ENCODE measurements at places on chromosomes 3 and 15.
A peak's percentile ranks its signal among the peaks of the same experiment; 100 is the strongest.

DNA sequence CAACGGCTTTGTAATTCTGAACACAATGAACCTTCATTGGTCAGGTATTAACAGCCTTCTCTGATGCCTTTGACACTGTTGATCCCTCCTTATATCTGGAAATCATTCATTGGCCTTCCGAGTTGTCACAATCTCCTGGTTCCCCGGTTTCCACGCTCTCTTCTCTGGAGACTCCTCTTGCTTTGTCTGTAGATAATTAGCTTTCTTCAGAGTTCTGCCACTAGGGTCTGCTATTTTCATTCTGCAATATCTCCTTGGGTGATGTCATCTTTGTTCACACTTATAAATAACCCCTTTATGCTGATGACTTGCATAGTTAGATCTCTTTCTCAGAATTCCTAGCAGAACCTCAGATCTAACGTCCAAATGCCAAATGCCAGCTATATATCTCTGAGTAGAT lies 583.8 kb upstream of the ZNF717 start:
- no peak for DNase-seq

- DNase-seq = no peak
Observed at GRCh38 chr3:72042397-72043203, 257.7 kb upstream of the PROK2 start.

GRCh38 chr15:67968564-67968963 lies 85.6 kb upstream of the PIAS1 start:
- peak; percentile 54 for DNase-seq

GRCh38 chr3:59654123-59654479 lies 604.3 kb upstream of the CFAP20DC start:
- DNase-seq = no peak

GRCh38 chr3:163924600-163924999 lies 1153.7 kb downstream of the SI start:
- DNase-seq = no peak

GRCh38 chr3:171330938-171331337 lies 129.3 kb downstream of the TNIK start:
- DNase-seq = no peak

GRCh38 chr3:49929291-49930167 lies at the start of gene MON1A:
TSS of gene MON1A (minus strand) at chr3:49929811. CDS start at chr3:49913346, 16,465 bp downstream.
- peak; percentile 52 for DNase-seq

DNA sequence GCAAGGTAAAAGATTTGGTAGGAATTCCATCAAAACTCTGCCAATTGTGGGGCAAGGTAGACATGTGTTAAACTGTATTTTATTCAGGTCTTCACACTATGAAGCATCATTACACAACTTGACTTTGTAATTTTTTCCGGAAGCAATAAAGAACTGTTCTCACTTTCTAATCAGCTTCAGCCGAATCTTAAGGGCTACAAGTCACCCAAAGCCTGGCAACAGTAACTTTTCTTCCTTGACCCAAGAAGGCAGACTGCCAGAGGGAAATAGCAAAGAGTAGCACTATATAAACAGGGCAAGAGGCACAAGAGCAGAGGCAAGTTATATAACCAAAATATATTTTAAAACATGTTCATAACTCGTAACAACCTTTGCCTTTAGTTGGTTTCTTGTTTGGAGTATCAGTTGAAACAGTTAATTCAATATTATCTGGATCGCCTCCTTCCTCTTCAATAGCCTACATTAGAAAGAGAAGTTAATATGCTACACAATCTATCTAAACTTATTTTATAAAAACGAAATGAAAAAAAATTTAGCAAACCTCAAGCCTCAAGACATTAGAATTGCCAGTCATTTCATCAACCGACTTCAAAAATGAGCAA lies 1.4 kb downstream of the SLTM start:
- DNase-seq = no peak

DNA sequence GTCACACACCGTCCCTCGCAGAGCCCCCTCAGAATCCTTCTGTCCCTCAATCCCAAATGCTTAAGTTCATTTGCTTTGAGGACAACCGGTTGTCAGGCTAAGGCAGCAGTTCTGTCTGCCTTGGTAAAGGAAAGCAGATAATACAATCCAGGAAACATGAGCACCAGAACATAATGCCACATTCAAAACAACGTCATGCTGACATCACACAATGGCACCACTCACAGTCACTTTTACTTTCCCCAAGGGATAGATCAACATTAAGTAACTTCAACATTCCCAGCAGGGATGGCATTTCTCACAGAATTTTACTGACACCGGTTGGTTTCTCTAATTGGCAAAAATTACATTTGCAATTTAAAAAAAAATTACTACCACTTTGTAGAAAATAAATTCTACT lies 74.6 kb upstream of the PSMD6 start:
- no peak for DNase-seq

- no peak for DNase-seq
Observed at GRCh38 chr3:88584451-88584850, 434.7 kb downstream of the C3orf38 start.

DNA sequence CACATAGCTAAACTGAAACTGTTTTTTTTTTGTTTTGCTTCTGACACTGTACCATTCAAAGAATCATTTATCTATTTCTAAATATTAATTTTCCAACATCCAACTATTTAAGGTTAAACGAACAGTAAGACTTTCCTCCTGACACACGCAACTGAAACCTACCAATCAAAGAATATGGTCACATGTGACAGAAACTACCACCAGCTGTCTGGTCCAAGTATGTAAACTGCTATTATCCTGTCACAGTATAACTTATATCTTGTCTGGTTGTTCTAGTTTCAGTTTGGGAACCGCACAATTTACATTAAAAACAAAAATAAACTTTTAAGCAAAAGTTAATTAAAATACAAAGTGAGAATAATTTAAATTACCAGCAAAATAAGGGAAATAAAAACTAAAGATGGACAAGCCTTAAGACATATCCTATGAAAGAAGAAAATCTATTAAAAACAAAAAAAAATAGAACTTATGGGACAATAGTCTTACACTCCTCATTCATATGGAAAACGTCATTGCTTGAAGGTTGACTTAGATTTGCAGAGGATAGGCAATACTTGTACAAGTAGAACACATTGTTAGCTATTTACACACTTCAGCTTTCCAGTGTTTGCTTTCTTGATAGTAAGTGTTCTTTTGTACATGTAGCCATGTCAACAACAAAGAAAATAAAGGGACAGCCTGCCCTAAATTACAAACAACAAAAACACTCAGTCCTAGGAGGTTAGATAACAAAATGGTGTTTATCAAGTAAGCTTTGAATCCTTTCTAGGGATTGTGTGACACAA lies 26.8 kb upstream of the CHRM5 start:
- no peak for DNase-seq

GRCh38 chr3:108079043-108079442 lies 11.8 kb downstream of the CD47 start:
- DNase-seq = no peak

GRCh38 chr3:172687501-172687900 lies 23.4 kb downstream of the NCEH1 start:
- DNase-seq = peak; percentile 33

- DNase-seq = no peak
Observed at GRCh38 chr15:38555686-38556334, 8.8 kb downstream of the RASGRP1 start.

DNA sequence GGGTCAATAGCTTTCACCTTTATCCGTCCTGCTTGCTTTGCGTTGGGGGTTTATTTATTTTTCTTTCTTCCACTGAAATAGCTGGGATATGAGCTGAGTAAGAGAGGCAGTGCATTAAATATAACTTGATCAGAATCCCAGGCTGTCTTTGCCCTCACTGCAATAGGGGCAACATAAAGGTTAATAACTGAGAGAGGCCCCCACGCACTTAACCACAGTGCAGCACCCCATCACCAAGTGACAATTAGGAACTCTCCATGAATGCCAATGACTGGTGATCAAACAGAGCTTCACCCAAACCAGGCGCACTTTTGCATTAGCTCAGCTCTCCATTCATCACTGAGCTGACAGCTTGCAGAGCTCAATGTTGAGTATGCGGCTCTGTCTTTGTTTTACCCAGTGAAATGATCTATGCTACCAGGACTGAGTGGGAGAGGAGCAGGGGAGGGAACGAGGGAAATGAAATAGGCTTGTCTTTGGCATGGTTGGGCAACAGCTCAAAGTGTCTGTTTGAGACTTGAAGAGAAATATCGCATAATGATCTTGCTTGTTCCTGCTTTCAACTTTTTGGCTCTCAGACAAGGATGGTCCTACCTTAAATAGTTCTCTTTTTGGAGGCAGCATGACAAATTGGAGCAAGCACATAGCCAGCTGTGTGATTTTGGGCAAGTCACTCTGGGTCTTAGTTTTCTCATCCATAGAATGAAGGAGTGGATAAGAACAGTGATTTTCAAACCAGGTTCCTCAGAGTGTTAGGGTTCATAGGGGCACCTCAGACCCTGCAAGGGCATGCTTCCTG lies 14.5 kb upstream of the GLCE start:
- DNase-seq = peak; percentile 75

GRCh38 chr15:61025308-61025707 lies 203.8 kb downstream of the RORA start:
- no peak for DNase-seq

- no peak for DNase-seq
Observed at GRCh38 chr15:71366522-71366921, 251.3 kb downstream of the THSD4 start.

DNA sequence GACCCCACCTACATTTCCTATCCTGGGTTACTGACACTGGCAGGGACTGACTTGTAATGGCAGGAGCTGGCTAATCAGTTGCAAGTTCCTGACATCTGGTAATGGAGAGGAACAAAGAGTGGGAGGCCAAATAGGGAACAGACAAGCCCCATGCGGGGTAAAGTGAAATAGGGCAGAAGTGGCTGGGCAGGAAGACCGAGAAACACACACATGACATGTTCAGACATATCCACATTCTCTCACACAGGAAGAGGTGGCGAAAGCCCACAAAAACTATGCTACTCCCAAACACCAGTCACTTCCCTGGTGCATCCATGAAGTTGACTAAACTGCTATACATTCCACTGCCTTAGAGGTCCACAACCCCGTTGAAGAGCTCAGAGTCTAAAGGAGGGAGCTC lies 394.1 kb upstream of the TBL1XR1 start:
- DNase-seq = no peak

DNA sequence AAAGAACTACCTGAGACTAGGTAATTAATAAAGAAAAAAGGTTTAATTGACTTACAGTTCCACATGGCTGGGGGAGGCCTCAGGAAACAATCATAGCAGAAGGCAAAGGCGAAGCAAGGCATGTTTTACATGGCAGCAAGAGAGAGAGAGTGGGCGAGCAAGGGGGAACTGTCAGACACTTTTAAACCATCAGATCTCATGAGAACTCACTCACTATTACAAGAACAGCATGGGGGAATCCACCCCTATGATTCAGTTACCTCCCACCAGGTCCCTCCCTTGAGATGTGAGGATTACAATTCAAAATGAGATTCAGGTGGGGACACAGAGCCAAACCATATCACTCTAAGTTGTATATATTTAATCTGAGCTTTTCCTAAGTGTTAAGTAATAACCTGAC lies 79.0 kb upstream of the MLF1 start:
- no peak for DNase-seq

DNA sequence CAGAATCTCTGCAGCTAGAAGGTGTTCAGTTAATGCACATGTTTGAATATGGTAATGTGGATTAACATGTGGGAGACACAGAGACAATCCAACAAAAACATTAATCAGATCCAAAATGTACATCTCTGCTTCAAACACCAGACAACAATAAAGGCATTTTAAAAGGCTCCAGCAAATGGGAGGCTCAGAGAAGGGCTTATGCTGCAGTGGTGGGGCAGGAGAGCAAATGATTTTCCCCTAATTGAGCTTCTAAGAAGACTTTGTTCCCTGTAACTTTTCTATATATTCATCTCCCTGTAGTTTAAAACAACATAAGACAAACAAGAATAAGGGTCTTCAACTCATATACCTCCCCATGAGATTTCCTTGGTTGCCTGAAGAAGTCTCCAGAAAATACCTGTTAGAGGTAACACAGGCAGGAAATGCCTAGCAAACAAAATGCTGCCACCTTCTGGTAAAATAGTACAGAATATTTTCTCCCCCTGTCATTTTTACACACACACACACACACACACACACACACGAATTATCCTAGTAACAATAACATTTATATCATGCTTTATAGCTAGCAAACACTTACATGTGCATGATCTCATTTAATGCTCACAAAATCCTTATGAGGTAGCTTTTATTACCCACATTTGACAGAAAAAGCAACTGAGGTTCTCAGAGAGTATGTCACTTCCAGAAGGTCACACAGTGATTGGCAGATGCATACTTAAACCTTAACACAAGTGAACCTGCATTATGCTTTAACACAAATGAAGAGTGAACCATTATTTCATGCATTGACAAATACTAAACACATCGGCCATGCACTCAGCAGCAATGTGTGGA lies 123.4 kb upstream of the MB21D2 start:
- DNase-seq = no peak

DNA sequence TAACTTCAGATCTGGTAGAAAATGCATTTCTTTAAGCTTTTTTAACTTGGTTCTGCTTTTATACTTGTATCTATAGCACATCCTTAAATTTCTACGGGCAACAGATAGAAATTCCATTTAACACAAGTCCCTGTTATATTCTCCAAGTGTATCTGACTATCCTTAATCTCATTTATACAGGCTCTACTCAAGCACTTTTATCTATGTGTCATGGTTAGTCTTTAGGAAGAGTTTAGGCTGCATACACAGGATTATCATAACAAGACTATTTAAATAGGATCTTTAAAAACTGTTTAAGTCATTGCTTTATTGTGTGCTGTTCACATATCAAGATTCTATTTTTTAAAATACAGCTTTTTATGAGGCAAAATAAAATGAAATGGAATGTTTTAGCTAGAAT lies 52.7 kb downstream of the SETD5 start:
- DNase-seq = no peak

- no peak for DNase-seq
Observed at GRCh38 chr15:90763366-90764099, 46.4 kb downstream of the BLM start.

GRCh38 chr3:14810801-14811661 lies 7.7 kb upstream of the FGD5 start:
- no peak for DNase-seq

DNA sequence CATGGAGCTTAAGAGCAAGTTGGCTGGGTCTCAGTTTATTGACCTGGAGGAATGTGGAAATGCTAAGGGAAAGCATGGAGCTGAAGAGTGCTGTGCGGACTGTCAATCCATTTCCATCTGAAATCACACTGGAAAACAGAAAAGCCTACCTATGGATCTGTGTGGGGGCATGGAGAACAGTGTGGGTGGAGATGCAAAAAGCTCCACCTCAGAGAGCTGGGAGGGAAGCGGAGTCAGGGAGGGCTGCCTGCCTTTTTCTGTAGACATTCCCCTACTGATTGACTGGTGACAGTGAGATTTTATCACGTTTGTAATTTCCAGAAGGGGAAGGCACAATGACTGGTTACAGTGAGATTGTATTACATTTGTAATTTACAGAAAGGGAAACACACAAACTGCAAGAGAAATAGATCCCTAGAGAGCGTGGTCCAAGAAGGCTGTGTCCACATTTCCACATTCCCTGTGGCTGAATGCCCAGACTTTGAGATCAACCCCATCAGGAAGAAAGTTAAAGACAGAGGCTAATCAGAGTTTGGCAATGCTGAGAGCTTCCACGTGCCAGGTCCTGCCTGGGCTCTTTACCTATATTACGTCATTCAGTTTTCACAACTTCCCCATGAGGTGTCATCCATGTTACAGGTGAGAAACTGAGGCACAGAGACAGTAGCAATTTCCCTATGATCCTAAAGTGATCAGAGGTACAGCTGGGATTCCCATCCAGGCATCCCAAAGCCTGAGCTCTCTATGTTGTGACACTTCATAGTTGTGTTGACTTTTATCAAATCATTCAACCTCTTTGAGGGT lies 67.7 kb upstream of the NSMCE3 start:
- no peak for DNase-seq

- no peak for DNase-seq
Observed at GRCh38 chr3:53555068-53555588, 60.7 kb downstream of the CACNA1D start.

All from NCI-H446 treated with DMSO at 0.1 percent for 48 hours (cell line).